ENCODE measurements at places on chromosomes 2 and 18.

DNA sequence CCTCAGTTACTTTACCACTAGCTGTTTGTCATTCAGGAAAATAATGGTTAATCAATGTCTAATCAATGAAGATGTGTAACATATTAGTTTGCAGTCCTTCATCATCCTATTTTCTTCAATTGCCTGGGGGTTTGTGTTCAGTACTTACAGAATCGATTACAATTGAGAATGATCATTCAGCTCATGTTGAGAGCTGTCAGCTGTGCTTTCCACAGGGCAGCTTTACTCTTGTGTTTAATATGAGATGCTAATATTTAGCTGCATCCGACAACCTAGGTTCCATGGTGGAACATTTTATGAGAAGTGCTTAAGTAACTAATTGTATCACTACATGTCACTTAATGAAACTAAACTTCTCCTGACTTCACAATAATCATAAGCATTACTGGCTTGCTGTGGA, 191.9 kb downstream of the GRB14 start:
- no peak for DNase-seq

DNA sequence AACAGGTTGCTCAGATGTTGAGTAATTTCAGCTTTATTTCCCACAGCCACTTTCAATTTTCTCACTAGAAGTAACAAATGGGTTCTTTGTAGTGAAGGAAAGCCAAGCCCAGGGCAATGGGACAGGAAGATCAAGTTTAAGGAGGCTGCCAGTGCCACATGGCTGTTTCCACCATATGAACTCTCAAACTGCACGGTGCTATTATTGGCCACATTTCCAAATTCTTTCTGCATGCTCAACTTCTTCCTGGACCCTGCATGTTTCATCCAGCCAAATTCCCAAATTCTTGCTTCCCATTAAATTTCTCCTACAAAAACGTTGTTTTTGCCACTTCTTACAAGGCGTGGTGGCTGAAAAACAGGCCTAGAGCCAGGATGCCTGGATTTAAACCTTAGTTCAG, 193.3 kb upstream of the SPHKAP start:
- DNase-seq, result no peak

DNA sequence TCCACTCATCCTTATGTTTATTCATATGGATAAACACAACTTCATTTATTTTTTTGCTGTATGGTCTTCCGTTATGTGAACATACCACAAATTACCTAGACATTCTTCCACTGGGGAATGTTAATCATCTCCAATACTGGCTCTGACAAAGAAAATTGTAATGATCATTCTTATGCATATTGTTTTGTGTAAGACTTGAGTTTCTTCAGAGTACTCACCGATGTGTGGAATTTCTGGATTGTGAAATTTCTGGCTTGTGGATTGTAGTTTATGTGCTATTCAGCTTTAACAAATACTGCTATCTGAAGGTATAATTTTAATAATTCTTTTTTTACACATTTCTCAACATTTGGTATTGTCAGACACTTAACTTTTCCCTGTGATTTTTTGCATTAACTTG, 212.2 kb upstream of the THUMPD2 start:
- no peak for DNase-seq

- DNase-seq, result no peak
Observed at GRCh38 chr2:232232915-232233314, 145.6 kb upstream of the ALPP start.

- no peak for DNase-seq
Observed at GRCh38 chr2:192534072-192534471, 339.3 kb upstream of the TMEFF2 start.

DNA sequence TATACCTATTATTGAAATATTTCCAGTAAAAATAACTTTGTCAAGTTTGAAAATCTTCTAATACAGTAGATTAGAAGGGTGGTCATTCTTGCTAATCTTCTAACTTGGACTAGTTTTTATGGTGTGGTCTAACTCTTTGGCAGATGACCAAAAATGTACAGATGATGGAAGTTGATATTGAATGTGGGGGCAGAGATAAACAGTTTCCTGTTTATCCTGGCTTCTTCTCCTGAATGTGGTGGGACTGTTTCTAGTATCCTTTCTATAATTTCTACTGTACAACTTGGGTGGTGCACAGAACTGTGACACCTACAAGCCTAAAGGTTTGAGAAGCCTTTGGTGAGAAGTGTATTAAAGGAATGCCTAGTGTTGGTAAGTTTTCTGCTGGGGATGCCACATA, 178.7 kb downstream of the PDE11A start:
- no peak for DNase-seq

- DNase-seq, result no peak
Observed at GRCh38 chr2:109166811-109167210, 37.8 kb downstream of the SH3RF3 start.

DNA sequence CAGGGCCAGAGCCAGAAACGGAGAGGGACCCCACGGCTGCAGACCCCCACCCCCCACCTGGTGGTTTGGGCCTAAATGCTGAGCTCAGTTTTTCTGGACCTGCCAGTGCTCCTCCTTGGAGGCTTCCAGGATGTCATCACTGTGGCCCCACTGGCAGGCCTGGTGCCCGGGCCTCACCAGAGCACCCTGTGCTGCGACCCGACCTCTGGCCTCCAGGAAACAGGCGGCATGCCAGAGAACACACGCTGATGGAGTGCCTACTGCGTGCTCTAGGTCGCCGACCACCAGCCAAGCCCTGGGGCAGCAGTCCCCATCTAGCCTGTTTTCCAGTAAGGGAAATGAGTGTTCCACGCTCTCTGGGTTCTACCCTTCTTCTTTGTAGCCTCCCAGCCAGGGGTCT, 33.8 kb downstream of the HS6ST1 start:
- no peak for DNase-seq

DNA sequence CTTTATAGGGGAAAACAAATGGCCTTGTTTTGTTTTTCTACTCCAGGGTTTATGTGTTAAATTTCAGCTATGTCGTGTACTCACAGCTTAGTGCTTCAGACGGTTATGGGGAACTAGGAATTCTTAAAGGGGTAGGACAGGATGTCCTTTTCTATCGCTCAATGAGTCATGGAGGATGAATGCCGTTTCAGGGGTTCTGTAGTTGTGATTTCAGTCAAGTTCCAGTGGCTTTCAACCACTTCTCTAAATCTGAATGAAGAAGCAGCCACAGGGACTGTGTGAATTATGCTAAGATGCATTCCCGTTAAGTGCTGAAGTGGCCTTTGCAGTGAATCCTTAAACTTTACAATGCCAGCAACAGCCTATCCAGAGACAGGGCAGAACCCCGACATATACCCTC, 1231.7 kb upstream of the ZEB2 start:
- DNase-seq, result no peak

DNA sequence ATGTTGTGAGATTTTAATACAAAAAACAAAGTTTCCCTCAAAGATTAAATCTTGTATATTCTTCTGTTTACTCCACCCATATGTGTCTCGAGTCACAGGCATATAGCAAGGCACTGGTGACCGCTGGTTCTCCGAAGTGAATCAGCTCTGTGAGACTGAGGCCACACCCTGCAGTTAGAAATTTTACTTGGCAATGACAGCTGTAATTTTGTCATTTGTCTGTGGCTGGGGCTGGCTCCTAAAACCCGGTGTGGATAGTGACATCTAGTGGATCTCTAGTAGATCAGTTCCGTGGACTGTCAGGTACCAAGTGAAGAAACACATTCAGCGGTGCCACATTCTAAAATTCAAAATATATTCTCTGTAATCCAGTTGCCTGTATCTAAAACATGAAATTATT, 278.0 kb downstream of the NEDD4L start:
- no peak for DNase-seq

DNA sequence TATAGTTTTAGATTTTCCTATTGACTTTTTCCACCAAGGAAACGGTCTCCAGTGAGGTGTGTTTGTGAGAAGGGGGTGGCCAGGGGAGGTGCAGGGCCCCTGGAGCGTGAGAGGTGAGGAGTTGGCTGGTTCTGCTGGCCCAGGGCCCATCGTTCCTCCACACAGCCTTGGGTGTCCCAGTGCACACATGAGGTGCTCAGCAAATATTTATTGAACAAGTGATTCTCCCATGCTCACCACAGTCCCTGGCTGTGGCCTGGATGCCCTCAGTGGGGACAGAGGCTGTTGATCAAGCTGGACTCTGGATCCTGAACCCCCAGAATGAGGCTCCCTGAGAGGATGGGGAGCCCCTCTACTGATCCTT, 5.0 kb downstream of the HAAO start:
- DNase-seq, result no peak

- DNase-seq, result no peak
Observed at GRCh38 chr2:63189026-63189425, 138.4 kb downstream of the OTX1 start.

Data from effector CD8-positive, alpha-beta T cell (primary cell).